GM23248 (cell line): ENCODE measurements at places on chromosomes 12 and 14. TPM values are rescaled to one million over a fixed set of nuclear protein-coding genes. Genes with fewer than 3 reads are reported as not detected.

DNA sequence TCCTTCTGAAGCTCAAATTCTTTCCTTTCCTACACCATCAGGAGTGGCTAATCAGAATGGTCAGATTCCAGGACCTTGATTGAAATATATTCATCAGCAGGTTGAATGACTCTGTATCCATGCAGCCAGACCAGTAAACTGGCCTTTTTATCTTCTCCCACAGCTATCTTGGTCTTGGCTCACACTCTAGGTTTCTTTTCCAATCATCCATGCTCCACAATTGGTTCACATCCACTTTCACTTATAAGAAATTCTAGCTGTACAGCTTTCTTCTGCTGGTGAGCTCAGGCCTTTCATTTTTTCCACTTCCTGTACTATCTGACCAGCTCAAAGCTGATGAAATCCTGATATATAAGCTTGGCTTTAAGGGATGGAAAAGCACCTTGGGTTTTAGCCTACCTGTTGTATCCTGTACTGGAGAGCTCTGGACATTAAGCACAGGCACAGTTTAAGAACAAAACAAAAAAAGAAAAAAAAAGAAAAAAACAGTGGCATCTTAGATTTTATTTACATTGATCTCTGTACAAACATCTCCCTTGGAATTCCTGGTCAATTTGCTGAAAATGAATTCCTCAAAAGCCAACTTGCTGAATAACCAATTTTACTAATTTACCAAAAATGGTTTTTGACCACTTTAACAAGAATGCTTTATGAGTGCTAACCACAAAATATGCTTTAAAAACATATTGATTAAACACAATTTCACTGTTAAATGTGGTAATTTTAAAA lies 91.6 kb upstream of the PAWR start:
- peaks cover 27% of the 10 kb centered on the region for H3K4me1 ChIP-seq
- peaks cover 80% of the 10 kb centered on the region for H3K36me3 ChIP-seq
- peak; percentile 73 for DNase-seq
- no peak overlapping the region for H3K4me3 ChIP-seq
- H3K27me3 ChIP-seq: no peaks in the 10 kb centered on the region
- peak overlapping the region; percentile 60 for H3K27ac ChIP-seq

DNA sequence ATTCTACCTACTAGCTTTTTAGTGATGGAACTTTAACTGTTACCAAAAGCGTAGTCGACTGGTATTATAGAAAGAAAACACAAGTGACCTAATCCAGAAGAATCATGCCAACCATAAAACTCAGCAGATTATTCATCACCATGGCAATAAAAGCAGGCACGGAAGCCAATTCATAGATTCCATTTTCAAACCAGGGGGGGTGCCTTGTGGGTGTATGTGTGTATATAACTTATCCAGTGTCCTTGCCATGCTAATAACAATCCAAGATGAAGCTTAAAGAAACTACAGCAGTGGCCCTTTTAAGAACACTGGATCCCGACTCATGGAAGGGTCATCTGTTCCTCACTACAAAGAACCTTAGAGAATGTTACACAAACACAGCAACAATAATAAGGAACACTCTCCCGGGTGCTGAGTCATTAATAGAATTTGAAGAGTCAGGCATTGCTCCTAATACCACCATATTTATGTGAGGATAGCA lies 61.0 kb downstream of the EPS8 start:
- H3K4me3 ChIP-seq: peak overlapping the region; percentile 40
- DNase-seq: peak; percentile 93
- H3K27me3 ChIP-seq: no peaks in the 10 kb centered on the region
- no peaks in the 10 kb centered on the region for H3K36me3 ChIP-seq
- H3K4me1 ChIP-seq: peaks cover 57% of the 10 kb centered on the region

Gene ZFHX2
- under 0.01 TPM in 1 of 2 replicates, not detected in the other for total RNA-seq

Gene CCDC177
- not detected in 2 replicates for total RNA-seq
